IgD-negative memory B cell (primary cell): ENCODE measurements at places on chromosomes 6 and 20. TPM values are rescaled to one million over a fixed set of nuclear protein-coding genes. Genes with fewer than 3 reads are reported as not detected.

FAM83B gene
- polyA plus RNA-seq: not detected

HLA-DOA gene
- polyA plus RNA-seq: 363 TPM

EPPIN gene
- polyA plus RNA-seq: not detected

C20orf173 gene
- not detected for polyA plus RNA-seq

ECT2L gene
- polyA plus RNA-seq: 0.23 TPM

SULF2 gene
- polyA plus RNA-seq: 1.7 TPM

LPIN3 gene
- polyA plus RNA-seq: not detected

PGC gene
- polyA plus RNA-seq: not detected

MYL9 gene
- polyA plus RNA-seq: 2.9 TPM

CST9 gene
- not detected for polyA plus RNA-seq

VNN1 gene
- polyA plus RNA-seq: not detected

EBF4 gene
- 1.1 TPM for polyA plus RNA-seq

KCNS1 gene
- not detected for polyA plus RNA-seq

KCNG1 gene
- 3.3 TPM for polyA plus RNA-seq

THEMIS gene
- polyA plus RNA-seq: 2.3 TPM

ASIP gene
- not detected for polyA plus RNA-seq

TP53RK gene
- polyA plus RNA-seq: 12.7 TPM

ARMH2 gene
- 0.50 TPM for polyA plus RNA-seq

BTBD9 gene
- polyA plus RNA-seq: 15.2 TPM

PSMF1 gene
- 163 TPM for polyA plus RNA-seq

DUSP22 gene
- 126 TPM for polyA plus RNA-seq

HRH3 gene
- polyA plus RNA-seq: not detected

BTNL2 gene
- polyA plus RNA-seq: not detected

CST2 gene
- polyA plus RNA-seq: not detected

VWA7 gene
- polyA plus RNA-seq: 2.6 TPM

OGFRL1 gene
- 2.7 TPM for polyA plus RNA-seq

AURKA gene
- polyA plus RNA-seq: 0.95 TPM

WFDC9 gene
- polyA plus RNA-seq: not detected

SPATA25 gene
- polyA plus RNA-seq: not detected

CST4 gene
- polyA plus RNA-seq: not detected

PPP1R14C gene
- polyA plus RNA-seq: not detected

SLC35D3 gene
- not detected for polyA plus RNA-seq

PPP1R3D gene
- polyA plus RNA-seq: 1.8 TPM

GABRR1 gene
- polyA plus RNA-seq: not detected

ME1 gene
- polyA plus RNA-seq: not detected

SIRPB2 gene
- polyA plus RNA-seq: 0.15 TPM

MATN4 gene
- not detected for polyA plus RNA-seq

GJE1 gene
- not detected for polyA plus RNA-seq

SLC18B1 gene
- 11.3 TPM for polyA plus RNA-seq

MYLIP gene
- 117 TPM for polyA plus RNA-seq

PRSS16 gene
- polyA plus RNA-seq: 3.2 TPM

TMEM14B gene
- 173 TPM for polyA plus RNA-seq

SLC44A4 gene
- not detected for polyA plus RNA-seq

SRC gene
- polyA plus RNA-seq: 2.3 TPM

ALDH8A1 gene
- not detected for polyA plus RNA-seq

PTPRT gene
- polyA plus RNA-seq: not detected

SMIM8 gene
- 10.4 TPM for polyA plus RNA-seq

LAMP5 gene
- polyA plus RNA-seq: 1.9 TPM

SUMO4 gene
- polyA plus RNA-seq: 0.79 TPM
